ENCODE measurements at places on chromosomes 12 and 14. TPM values are rescaled to one million over a fixed set of nuclear protein-coding genes. Genes with fewer than 3 reads are reported as not detected.

Gene LMNTD1
- not detected for polyA plus RNA-seq

DNA sequence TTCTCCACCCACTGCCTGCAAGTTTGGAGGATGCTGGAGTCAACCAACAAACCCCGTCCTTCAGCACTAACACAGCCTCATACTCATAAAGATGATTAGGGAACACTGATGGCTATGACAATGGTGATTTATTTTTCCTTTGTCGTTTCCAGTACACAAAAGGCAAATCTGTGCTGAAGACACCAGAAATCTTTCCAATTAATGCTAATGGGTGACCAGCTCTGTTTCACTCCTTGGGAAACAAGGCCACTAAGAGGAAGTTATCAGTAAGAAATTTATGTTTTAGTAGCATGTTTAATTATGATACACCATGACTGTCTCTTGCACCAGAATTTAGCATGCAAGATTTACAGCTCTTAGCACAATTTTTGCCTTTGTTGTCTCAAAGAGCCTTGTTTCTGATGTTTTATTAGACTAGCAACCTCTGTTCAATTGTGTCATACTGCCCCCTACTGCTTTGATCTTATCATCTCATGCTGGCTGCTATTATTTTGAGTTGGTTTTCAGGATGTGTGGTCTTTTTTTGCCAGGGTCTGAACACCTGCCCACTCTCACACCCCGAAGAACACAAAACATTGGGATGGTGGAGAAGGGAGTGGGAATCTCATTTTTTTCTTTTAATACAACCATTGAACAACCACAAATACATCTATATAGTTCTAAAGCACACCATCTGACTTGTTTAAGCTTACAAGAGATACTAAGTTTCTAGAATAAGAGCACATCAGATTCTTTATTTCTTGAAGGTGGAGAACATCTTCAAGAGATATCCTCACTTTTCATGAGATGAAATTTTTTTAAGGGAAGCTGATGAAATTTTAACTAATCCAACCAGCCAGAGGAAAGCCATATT, 160.9 kb downstream of the SPTSSA start:
- peak; percentile 49 for DNase-seq

- DNase-seq, result no peak
Measured at GRCh38 chr12:119808441-119808840, 68.7 kb downstream of the CIT start.

Gene RNFT2
- 1.7 TPM for polyA plus RNA-seq

- peak; percentile 14 for DNase-seq
Measured at GRCh38 chr12:107404981-107405380, 280.6 kb upstream of the PWP1 start.

DNA sequence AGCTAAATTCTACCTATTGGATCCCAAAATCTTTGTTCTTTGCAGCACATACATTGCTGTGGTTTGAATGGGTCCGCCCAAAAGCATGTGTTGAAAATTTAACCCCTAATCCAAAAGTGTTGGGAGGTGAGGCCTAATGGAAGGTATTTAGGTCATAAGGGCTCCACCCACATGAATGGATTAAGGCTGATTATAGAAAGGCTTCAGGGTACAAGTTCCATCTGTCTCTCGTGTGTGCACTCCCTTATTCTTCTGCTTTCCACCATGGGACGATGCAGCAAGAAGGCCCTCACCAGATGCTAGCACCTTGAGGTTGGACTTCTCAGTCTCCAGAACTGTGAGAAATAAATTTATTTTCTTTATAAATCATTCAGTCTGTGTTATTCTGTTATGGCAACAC, 190.9 kb downstream of the SOX5 start:
- no peak for DNase-seq

Gene SIRT4
- polyA plus RNA-seq, result 0.79 TPM

DNA sequence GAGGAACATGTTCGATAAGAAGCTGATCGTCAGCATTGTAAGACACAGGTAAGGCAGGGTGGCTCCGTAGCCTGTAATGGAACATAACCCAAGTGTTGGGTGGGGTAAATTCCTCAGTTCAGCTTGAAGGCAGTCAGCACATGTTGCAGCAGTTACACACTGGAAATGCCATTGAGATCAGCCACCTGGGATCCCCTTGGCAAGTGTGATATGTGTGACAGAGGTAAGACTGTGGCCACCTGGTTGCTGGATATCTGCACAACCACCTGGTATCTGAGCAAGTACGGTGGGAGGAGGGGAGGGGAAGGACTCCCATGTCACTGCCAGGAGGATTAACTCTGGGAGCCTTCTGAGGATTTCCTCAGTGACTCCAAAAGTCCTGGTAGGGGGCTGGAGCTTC, 158.0 kb upstream of the CAND1 start:
- DNase-seq, result no peak

Gene GARIN6
- polyA plus RNA-seq, result not detected

Gene FITM1
- polyA plus RNA-seq, result 0.81 TPM

DNA sequence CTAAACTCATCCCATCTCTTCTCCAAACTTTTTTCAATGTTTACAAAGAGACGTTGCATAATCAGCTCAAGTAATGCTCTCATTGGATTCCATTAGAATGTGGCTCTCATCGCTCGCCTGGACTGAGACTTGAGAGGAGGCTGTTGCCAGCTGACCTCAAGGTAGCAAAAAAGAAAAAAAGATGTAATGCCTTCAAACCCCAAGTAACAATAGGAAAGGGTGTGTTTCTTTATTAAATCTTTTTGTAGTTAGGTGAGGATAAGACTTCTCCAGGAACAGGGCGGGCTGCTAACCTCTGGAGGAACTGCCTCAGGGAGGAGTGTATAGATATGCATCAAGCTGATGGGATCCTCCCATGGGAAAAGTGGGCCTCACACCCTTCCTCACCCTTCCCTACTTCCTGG, 956 bp upstream of the PTHLH start:
- no peak for DNase-seq

DNA sequence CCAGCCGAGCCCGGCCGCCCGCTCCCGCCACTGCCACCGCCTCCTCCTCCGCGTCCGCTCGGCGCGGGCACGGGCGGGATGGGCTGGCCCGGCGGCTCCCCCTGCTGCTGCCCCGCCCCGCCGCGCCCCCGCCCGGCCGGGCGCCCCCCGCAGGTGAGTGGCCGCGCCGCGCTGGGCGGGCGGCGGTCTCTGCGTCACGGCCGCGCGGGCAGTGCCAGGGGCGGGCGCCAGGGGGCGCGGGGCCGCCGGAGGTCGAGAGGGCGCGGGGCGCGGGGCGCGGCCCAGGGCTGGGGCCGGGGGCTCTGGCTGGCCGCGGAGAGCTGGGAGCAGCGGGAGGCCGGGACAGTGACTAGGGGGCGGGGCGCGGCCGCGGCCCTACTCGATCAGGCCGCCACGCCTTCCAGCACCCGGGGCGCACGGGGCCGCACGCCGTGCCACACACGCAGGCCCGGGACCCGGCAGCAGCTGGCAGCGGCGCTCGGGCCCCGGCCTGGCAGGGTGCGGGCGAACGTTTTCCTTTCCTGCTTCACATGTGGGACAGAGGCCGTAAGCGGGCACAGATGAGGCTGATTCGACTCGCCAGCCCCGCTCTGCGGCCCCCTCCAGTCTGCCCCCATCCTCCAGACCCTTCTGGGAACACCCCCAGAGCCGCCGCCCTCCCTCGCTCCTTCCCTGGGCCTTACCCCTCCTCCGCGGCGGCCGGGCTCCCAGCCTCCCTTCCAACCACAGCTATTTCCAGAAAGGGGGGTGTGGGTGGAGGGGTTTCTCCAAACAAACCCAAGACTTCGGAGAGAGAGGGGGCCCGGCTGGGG, 2.4 kb upstream of the TNS2 start:
- DNase-seq, result peak; percentile 32

DNA sequence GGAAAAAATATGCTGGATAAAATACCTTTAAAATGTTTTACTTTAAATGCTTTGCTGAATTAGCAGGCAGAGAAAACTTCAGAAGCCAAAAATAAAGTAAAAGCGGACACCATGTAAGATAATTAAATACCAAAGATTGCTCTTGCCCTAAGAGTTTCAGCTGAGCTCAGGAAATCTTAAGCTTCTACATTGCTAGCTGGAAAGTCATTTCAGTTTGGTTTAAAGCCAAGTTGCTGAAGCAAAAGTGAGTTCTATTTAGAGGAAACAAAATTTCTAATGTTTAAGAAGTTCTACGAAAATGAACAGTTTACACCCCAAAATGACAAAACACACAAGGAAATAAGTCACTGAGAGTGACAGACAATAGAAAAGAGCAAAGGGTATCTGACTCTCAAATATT, 310.0 kb downstream of the ADAMTS20 start:
- DNase-seq, result peak; percentile 27

DNA sequence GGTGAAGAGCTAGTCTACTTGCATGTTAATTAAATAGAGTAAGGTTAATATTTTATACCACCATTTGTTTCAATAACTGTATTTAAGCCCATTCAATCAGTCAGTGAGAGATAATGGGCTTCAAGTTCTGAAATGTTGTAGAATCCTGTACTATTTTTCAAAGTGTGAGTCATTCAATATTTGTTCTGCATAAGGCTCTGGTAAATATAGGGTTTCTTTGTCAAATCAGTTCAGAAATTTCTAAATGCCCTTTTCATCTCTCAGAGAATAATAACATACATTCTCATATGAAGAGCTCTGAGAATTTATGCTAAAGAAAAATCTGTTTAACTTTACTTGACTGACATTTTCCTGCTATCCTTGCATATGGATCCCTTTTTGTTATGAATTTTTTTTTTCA, 493.3 kb downstream of the TMTC2 start:
- no peak for DNase-seq

GRCh38 chr14:52268279-52269061, 972 bp downstream of the PTGDR start:
- DNase-seq, result no peak

GRCh38 chr12:50507930-50508329, 3.1 kb downstream of the DIP2B start:
- no peak for DNase-seq

- no peak for DNase-seq
Measured at GRCh38 chr14:102203382-102203781, 63.7 kb downstream of the WDR20 start.

DNA sequence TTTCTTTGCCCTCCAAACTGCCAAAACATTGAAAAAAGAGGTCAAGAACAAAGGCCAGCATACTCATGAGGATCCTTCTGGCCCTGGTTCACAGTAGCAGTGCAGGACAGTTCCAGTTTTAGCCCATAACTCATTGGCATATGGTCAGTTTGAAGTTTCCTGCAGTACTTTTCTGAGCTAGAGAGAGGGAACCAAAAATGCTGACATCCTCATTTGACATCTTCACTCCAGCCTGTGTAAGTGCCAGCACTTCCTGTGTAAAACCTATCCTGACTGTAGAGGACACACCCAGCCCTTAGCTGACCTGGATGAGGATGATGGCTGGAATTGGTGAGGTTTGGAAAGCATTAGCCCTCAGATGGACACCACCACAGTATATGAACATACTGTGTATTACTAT, 84.1 kb downstream of the FGD4 start:
- no peak for DNase-seq

Gene ASCL1
- not detected for polyA plus RNA-seq

- DNase-seq, result peak; percentile 60
Measured at GRCh38 chr14:73887318-73887616, 608 bp downstream of the ZNF410 start.

- no peak for DNase-seq
Measured at GRCh38 chr12:118743896-118744700, 237.2 kb upstream of the SRRM4 start.

DNA sequence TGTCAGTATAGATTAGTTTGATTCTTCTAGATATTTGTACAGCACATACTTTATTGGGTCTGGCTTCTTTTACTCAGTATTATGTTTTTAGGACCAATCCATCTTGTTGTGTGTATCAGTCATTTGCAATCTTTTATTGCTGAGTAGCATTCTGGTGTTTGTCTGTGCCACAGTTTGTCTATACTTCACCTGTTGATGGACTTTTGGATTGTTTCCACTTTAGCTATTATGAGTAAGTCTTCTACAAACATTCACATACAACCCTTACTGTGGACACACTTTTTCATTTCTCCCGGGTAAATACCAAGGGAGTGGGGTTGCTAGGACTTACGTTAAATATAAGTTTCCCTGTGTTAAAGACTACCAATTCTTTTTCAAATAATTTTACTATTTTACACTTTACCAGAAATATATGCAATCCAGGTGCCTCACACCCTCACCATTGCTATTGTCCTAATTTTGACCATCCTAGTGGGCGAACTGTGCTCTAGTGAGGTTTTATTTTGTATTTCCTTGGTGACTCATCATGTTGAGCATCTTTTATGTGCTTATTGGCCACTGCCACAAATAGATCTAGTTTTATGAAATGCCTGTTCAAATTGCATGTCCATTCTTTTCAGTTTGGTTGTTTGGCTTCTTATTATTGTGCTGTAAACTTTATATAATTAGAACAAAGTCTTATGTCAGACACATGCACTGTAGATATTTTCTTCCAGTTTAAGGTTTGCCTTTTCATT, 304.7 kb upstream of the TMTC1 start:
- DNase-seq, result no peak

Gene ACSM4
- polyA plus RNA-seq, result not detected

GRCh38 chr14:72845683-72846082, 48.2 kb downstream of the DPF3 start:
- DNase-seq, result no peak

GRCh38 chr12:75505706-75506312, 5.6 kb downstream of the KRR1 start:
- DNase-seq, result peak; percentile 60

Gene AKAP3
- 0.18 TPM for polyA plus RNA-seq

Gene JPH4
- not detected for polyA plus RNA-seq

Gene KCNMB4
- polyA plus RNA-seq, result 2.4 TPM

Gene PTCSC3
- not detected for polyA plus RNA-seq

Gene SELPLG
- 1.8 TPM for polyA plus RNA-seq

- no peak for DNase-seq
Measured at GRCh38 chr14:90587252-90587910, 190.6 kb downstream of the CALM1 start.

Gene SPRING1
- 17.5 TPM for polyA plus RNA-seq

Gene MIPOL1
- polyA plus RNA-seq, result 2.0 TPM

DNA sequence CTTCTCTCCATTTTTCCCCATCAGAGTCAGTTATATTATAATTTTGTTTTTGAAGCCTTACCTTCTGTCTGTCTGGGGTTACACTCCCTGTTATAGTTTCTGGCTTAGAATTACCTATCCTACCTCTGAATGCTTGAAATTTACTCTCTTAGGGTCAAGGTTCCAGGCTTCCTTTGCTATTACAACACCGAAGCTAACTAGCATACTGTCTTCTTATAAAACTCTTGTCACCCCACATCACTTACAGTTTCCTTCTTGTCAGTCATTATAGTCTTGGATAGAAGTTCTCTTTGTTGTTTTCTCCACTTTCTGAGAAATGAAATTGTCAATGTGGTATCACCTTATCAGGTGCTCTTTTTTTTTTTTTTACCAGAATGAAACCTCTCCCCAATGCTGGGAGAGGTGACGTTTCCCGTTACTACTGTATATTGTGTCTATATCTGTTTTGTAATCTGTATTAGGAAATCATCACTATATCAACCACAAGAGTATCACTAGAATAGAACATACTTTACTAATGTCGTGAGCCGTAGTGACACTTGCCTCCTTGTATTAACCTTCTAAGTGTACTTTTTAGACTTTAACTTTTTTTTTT, 69.2 kb upstream of the PSMA6 start:
- DNase-seq, result no peak

- DNase-seq, result no peak
Measured at GRCh38 chr12:52517005-52517835, 3.0 kb downstream of the KRT5 start.
